ENCODE measurements at places on chromosomes 5 and 9.

- DNase-seq: no peak
Observed at GRCh38 chr5:163988566-163988965, 483.1 kb downstream of the MAT2B start.

GRCh38 chr9:3516667-3517330 lies 9.0 kb downstream of the RFX3 start:
- peak; percentile 46 for DNase-seq

GRCh38 chr9:81776390-81776789 lies 87.0 kb upstream of the TLE1 start:
- DNase-seq: no peak

- DNase-seq: no peak
Observed at GRCh38 chr5:15286650-15287049, 213.3 kb upstream of the FBXL7 start.

DNA sequence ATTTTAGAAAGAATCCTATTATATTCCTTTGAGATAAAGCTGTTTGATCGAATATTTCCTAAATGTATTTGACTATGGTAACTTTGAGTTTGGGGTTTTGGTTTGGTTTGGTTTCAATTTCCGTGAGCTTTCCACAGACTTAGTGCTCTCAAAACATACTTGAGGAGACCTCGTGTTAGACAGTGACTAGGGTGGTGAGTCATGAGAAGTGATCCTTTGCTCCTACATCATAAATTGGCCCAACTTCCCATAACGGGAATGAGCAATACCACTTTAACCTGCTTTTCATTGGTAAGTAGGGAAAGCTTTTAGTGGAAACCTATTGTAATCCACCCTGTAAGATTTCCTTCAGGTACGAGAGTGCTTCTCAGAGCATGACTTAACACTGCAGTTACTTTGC lies 3.8 kb upstream of the RASEF start:
- DNase-seq: no peak

GRCh38 chr9:136249877-136250559 lies 4.4 kb upstream of the QSOX2 start:
- DNase-seq: no peak

Data from gastrocnemius medialis (tissue), 4 donors.